ENCODE measurements at places on chromosomes 1 and 21.

GRCh38 chr1:29424266-29424665, 187.9 kb downstream of the PTPRU start:
- no peak for DNase-seq

- no peak for DNase-seq
These were observed 5.3 kb downstream of the EDN2 start for GRCh38 chr1:41479000-41479807.

DNA sequence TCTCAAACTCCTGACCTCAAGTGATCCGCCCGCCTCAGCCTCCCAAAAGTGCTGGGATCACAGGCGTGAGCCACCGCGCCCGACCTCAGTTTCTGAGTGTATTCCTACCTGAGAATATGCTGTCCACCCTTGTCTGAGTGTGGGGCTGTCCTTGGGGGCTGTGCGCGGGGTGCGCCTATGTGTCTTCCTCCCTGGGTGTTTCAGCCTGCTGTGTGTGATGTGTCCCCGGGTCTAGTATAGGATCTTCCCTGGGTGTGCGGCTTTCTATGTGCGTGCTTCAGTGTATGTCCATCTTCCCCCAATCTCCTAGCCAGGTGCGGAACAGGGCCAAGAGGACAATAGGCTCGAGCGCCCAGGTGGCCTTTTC, 8.3 kb upstream of the ID3 start:
- no peak for DNase-seq

GRCh38 chr1:9909234-9910046, 629 bp downstream of the CTNNBIP1 start:
- DNase-seq: no peak

DNA sequence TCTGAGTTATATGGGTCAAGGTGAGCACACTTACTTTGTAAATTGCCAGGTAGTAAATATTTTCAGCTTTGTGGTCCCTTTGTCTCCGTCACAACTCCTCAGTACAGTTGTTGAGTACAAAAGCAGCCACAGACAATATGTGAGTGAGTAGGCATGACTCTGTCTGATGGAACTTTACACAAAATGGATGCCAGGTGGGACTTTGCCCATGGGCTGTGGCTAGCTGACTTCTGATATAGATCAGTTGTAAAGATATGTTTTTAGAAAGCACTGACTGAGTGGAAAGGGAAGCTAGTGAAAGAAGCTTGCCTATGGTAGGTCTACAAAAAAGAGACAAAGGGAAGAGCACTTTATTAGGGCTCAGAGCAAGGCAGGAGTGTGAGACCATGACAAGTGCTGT, 23.1 kb upstream of the IGSF5 start:
- no peak for DNase-seq

DNA sequence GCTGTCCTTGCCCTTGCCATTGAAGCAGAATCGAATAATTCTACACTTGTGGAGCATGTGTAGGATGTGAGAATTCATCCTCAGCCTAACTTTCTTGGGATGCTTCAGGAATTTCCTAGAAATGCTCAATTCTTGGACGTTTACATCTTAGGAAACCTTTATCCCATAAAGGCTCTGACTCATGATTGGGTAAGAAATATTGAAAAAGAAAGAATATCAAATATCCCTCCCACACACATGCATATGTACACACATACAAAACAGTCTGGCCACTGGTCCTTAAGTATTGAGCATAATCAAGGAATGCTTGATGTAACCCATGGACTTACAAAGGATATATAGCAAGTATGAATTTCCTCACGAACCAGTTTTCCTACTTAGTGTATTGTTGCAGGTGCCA, 83.9 kb upstream of the IPO9 start:
- no peak for DNase-seq

DNA sequence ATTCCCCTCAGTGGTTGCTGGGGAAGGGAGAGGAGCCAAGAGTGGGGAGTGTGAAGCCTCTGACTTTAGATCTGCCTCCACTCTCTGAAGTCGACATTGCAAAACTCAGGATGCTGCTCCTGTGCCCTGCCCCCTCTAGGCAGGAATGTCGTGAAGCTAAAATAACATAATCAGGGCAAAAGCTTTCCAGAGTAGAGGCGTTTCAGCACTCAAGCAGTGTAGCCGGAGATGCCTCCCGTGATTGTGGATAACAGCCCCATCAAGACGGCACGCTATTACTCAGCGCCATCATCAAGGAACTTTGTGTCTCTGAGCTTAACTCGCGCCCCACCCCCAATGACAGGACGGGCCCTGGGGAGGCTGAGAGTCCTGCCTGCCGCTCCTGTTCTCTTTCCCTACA, 60.0 kb downstream of the FBXO2 start:
- DNase-seq: no peak

- DNase-seq: no peak
These were observed 14.3 kb upstream of the OLIG2 start for GRCh38 chr21:33011462-33011861.

GRCh38 chr1:26833432-26834405, 7.2 kb downstream of the ZDHHC18 start:
- DNase-seq: peak; percentile 81

DNA sequence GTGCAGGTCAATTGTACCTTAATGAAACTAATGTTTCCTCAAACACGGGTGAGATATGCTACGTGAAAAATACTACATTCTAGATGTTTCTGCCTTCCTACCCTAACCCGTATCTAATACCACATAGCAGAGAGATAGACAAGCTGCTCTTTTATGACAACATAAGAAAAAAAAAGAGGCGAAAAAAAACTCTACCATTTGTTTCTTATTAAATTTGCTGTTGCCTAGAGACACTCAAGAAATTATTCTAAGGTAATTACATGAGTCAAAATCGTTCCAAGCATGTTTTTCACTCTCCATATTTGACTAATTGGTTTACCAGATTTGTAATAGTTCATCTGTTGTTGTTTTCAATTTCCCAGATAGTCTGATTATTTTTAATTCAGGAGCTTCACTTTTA, 27.4 kb downstream of the PALMD start:
- DNase-seq: no peak

DNA sequence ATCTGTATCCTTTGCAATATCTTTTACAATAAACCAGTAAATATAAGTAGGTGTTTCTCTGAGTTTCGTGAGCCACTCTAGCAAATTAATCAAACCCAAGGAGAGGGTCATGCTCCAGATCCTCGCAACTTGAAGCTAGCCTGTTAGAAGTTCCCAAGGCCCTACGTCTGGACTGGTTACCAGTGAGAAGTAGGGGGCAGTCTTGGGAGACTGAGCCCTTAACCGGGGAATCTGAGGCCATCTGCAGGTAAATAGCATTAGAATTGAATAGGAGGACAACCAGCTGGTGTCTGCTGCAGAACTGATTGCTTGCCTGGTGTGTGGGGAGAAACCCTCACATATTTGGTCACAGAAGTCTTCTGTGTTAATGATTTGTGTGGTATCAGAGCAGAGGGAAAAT, 190.5 kb downstream of the RYR2 start:
- DNase-seq: no peak

DNA sequence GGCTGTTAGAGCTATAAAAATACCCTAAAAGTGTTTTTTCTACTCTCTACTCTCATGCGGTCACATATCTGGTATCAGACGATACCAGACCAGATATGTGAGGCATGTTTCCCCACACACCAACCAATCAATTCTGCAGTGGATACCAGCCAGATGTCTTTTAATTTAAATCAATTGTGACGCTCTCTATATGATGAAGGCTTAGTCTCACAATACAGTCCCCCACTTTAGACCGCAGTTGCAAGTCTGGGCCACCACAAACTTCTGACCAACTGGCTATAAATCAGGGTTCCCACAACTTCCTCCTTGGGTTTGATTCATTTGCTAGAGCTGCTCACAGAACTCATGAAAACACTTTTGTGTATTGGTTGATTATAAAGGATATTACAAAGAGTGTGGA, 586.1 kb upstream of the ZP4 start:
- DNase-seq: no peak

DNA sequence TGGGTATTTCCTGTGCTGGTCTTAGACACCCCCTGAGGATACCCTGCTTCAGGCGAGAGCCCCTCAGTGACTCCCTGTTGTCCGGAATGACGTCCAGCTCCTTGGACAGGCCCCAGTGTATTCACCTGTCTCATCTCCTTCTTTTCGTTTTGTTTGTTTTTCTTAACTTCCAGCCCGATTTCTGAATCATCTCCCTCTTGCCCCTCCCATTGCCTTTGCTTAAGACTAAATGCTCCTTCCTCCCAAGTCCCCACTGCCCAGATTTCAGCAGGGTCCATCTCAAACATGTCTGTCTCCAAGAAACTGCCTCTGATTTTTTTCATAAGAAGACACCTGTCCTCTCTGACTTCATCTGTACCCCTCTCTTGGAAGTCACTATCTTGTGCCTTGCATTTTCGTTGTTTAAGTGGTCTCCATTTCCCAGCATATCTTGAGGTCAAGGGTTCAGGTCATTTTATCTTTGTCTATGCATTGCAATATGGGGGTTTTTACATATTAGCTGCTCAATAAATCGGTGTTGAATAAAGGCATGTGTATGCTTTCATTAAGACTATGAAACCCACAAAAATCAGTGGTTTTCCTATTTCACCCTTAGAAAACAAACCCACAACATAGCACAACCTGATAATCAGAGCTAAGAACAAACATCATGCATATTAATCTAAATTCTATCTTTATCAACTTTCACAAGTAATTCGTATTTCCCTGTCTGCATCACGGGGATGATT, 58.4 kb upstream of the LGALS8 start:
- no peak for DNase-seq

All from stimulated activated CD4-positive, alpha-beta T cell treated with anti-CD3 and anti-CD28 coated beads, TNF-alpha, amount 100 ng/mL, for 24 hours (primary cell).